Osteocyte (in vitro differentiated cells): ENCODE measurements at places on chromosomes 7 and 10.

DNA sequence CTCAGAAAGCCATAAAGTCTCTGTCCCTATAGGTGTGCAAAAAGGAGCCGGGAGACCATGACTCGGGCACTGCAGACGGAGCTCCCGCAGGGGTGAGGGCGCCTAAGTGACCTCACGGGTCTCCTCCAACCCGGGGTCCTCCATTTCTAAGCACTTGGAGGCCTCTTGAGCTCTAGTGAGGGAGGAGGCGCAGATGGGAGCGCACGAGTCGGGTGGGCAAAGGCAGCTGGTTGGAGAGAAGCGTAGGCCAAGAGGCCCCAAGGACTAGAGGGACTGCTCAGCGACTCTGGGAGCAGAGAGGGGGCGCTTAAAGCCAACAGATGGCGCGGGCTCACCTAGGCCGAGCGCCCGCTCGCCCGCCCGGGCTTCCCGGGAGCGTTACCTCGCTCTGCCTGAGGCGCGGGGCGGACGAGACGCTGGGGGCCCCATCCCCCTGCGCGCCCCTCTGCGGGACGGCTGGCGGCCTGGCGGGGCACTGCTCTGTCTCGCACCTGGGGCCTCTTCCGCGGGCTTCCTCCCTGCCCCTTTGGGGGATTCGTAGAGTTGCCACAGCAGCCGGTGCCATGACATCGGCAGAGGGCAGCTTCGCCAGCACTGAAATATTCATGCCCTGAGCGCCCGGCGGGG is 523 bp upstream of the CDH23 start:
- peak overlapping the region; percentile 54 for H3K4me3 ChIP-seq
- no peaks in the 10 kb centered on the region for H3K36me3 ChIP-seq
- H3K27me3 ChIP-seq: peaks cover 78% of the 10 kb centered on the region
- DNase-seq: peak; percentile 69
- no peak overlapping the region for H3K27ac ChIP-seq
- H3K4me1 ChIP-seq: peaks cover 8% of the 10 kb centered on the region

DNA sequence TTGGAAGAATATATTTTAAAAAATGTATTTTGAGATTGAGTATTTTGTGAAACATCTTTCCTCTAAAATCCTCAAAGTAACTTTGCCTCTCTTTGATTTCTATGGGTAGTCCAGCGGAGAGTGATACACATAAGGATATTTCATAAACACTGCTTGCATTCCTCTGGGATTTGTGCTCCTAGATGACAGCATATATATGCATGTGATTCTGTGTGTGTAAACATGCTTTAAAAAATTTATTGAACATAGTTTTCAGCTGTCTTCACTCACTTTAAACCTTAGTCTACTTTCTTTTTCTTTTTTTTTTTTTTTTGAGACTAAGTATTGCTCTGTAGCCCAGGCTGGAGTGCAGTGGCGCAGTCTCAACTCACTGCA is 84.6 kb downstream of the KAT6B start:
- no peaks in the 10 kb centered on the region for H3K27me3 ChIP-seq
- H3K27ac ChIP-seq: no peak overlapping the region
- DNase-seq: no peak
- H3K36me3 ChIP-seq: no peaks in the 10 kb centered on the region
- no peak overlapping the region for H3K4me3 ChIP-seq

- peaks cover 4% of the 10 kb centered on the region for H3K36me3 ChIP-seq
- no peak overlapping the region for H3K27ac ChIP-seq
- no peak overlapping the region for H3K4me3 ChIP-seq
- H3K4me1 ChIP-seq: no peaks in the 10 kb centered on the region
- no peak for DNase-seq
- H3K27me3 ChIP-seq: no peaks in the 10 kb centered on the region
Measured at GRCh38 chr10:133383551-133383950, 4.5 kb downstream of the PAOX start.

DNA sequence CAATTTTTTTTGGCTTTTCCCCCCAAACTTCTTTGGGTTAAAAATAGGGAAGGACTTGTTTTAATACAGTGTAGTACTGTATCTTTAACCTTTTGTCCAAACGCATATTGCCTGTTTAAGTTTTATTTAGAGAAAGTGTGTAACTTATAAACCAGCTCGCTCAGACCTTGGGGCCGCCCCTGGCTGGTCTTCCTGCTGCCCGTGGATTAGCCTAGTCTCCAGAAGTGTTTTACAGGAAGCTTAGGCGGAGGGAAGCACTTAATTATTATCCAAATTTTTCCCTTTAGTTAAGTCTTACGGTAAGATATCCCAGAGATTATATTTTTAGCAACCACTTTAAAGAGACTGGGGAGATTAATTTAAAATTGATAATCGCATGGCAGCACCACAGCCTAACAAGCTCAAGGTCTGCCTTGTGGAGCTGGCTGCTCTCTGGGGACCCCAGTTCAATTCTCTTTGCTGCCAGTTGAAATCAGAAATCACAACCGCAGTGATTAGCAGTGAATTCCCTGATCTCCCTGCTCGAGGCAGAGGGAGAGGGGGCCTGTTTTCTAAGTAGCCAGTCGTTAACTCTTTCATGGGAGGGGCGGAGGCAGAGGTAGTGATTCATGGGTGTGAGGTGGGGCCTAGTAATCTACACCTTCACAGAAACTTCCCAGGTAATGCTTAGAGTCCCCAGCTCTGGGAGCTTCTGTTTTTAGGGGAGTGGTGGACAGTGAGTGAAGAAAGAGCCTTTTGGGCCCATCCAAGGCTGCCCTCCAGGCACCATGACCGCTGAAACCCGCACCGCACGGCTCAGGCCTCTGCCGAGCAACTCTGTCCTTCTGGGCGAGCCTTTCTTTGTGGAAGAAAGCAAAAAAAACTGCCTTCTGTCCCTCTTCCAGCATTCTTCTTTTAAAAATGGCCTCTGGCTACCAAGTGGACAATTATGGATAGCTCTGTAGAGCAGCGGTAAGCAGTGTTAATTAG is 548.7 kb upstream of the GALNT17 start:
- peak overlapping the region; percentile 74 for H3K27ac ChIP-seq
- H3K4me1 ChIP-seq: peaks cover 48% of the 10 kb centered on the region

- no peaks in the 10 kb centered on the region for H3K4me1 ChIP-seq
- peaks cover 7% of the 10 kb centered on the region for H3K27me3 ChIP-seq
- no peak for DNase-seq
- H3K36me3 ChIP-seq: no peaks in the 10 kb centered on the region
Measured at GRCh38 chr7:26332698-26333097, 41.0 kb downstream of the SNX10 start.

DNA sequence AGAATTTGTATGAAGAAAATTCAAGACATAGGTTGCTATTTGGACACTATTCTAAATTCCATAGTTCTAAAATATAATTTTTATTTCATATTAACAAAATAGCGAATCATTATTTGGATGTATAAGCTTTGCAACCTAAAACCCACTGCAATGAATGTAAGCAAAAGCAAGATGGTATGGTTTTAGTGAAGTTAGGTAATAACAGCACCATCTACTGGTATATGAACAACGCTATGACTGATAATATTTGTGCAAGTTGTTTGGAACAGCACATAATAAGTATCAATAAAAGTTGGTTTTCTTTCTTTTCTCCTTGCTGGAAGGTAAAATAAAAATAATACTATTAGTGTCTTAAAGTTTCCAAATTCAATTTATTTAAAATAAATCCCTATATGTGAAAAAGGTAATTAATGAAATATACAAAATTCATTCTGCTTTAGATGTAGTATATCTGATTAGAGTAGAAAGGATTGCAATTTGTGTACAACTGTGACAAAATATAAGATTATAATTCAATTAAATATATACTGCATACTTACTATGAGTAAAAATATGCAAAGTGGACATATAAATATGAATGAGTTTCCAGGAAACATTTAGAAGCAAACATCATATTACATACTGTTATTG is 79.0 kb upstream of the LSM8 start:
- H3K36me3 ChIP-seq: no peaks in the 10 kb centered on the region
- H3K4me1 ChIP-seq: no peaks in the 10 kb centered on the region
- H3K27me3 ChIP-seq: peaks cover 8% of the 10 kb centered on the region
- H3K27ac ChIP-seq: no peak overlapping the region

GRCh38 chr10:85457191-85457590 is 909.4 kb downstream of the GRID1 start:
- no peak overlapping the region for H3K27ac ChIP-seq
- H3K4me1 ChIP-seq: no peaks in the 10 kb centered on the region
- H3K36me3 ChIP-seq: no peaks in the 10 kb centered on the region
- no peaks in the 10 kb centered on the region for H3K27me3 ChIP-seq

- H3K36me3 ChIP-seq: no peaks in the 10 kb centered on the region
- DNase-seq: no peak
- H3K4me1 ChIP-seq: no peaks in the 10 kb centered on the region
- H3K27ac ChIP-seq: no peak overlapping the region
- peaks cover 5% of the 10 kb centered on the region for H3K27me3 ChIP-seq
Measured at GRCh38 chr10:111273635-111274034, 196.8 kb downstream of the ADRA2A start.

DNA sequence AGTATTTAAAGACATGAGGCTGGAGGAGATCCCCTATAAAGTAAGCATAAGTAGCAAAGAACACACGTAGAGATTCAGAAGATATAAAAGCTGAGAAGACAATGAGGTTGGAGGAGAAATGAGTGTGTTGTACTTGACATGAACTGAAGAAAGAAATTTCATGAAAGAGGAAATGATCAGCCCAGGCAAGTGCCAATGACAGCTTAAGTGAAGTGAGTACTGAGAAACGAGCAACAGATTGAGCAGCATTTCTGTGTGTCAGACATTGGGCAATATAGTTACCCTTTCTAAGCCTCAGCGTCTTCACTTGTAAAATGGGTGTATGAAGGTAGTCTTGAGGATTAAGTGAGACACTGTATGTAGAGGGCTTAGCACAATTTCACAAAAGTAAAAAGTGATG is 4.8 kb upstream of the LIPA start:
- peaks cover 32% of the 10 kb centered on the region for H3K27me3 ChIP-seq
- H3K36me3 ChIP-seq: no peaks in the 10 kb centered on the region
- H3K27ac ChIP-seq: no peak overlapping the region
- H3K4me1 ChIP-seq: peaks cover 8% of the 10 kb centered on the region
- no peak overlapping the region for H3K4me3 ChIP-seq

- no peak overlapping the region for H3K4me3 ChIP-seq
- H3K36me3 ChIP-seq: no peaks in the 10 kb centered on the region
- H3K4me1 ChIP-seq: no peaks in the 10 kb centered on the region
Measured at GRCh38 chr10:8908013-8908412, 853.5 kb downstream of the GATA3 start.

GRCh38 chr7:98286093-98286539 is 4.6 kb downstream of the BRI3 start:
- peaks cover 55% of the 10 kb centered on the region for H3K4me1 ChIP-seq
- H3K27ac ChIP-seq: peak overlapping the region; percentile 81
- H3K4me3 ChIP-seq: peak overlapping the region; percentile 97
- no peaks in the 10 kb centered on the region for H3K27me3 ChIP-seq

- peak overlapping the region; percentile 56 for H3K27ac ChIP-seq
- H3K4me3 ChIP-seq: peak overlapping the region; percentile 84
- no peak for DNase-seq
Measured at GRCh38 chr7:21944616-21945453, 864 bp downstream of the CDCA7L start.

DNA sequence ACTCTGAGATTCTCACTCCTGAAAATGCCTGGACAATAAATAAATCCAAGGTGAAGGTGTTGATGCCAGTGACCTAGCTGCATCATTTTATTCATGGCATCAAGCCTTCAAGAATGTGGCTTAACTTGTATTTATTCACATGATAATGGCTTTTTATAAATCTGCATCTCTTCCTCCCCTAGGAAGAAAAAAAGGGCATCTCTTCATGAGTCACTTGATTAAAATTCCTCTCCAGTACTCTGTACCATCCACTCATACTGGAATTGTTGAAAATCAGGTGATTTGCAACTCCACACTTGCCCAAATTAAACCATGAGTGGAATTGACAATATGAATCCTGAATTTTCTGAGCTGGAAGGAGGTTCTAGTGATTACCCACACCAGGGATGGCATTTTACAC is 30.2 kb downstream of the PTPRE start:
- H3K4me3 ChIP-seq: no peak overlapping the region
- H3K27me3 ChIP-seq: peaks cover 7% of the 10 kb centered on the region
- no peak overlapping the region for H3K27ac ChIP-seq
- no peaks in the 10 kb centered on the region for H3K4me1 ChIP-seq

DNA sequence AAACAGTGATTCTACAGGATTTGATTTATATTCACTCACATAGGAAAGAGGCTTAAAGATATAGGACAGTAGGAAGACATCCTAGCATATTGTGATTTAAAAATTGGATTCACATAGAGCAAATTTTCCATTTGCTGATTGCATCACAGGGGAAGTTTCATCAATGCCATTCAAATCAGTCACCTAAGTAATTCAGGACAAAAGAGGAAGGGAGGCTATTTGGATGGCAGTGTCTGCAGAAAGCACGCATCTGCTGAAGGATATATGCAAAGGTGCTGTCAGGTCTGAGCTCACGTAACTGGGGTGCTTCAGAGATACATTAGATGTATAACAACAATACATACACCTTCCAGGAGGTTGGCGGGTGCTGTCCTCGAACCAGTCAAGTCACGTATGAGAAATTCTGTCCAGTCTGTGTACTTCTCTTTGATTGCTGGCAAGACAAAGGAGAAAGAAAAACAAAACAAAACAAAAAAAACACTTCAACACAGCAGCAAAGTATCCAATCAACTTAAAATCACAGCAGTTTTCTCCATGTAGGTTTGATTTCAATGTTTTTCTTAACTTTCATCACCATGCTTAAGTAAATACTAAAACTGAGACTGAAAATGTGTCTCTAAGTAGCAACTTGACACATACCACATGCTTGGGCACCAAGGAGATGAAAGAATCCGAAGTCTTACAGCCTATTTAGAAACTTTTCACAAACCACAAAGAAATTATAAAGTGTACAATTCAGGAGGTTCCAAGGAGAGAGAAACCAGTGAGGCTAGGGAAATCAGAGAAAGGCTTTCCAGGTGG is 125.1 kb downstream of the SFMBT2 start:
- H3K36me3 ChIP-seq: no peaks in the 10 kb centered on the region
- no peak overlapping the region for H3K4me3 ChIP-seq

DNA sequence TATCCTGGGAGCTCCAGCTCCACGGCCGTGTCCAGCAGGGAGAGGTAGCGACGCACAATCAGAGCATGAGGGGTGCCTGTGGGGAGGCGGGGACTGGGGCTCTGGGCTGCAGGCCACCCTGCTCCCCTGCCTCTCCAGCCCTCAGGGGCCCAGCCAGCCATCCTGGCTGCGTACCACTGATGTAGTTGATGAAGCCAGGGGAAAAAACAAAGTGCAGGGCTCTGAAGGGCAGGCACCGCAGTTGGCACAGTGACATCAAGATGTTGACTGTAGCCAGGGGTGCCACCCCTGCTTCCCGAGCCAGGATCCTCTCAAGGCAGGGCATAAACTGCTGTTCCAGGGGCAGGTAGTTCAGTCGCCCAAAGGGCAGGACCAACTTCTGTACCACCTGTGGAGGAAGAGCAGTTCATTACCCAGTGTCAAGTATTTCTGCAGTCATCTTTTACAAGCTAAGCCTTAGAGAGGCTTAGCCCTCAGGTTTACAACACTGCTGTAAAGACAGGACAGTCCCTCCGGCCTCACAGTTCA is 2.8 kb downstream of the FASTK start:
- H3K4me1 ChIP-seq: peaks cover 39% of the 10 kb centered on the region
- DNase-seq: no peak
- H3K4me3 ChIP-seq: peak overlapping the region; percentile 58
- peak overlapping the region; percentile 81 for H3K27ac ChIP-seq
